Hematopoietic multipotent progenitor cell (in vitro differentiated cells): ENCODE measurements at places on chromosomes 11 and 22.
A peak's percentile ranks its signal among the peaks of the same experiment; 100 is the strongest.

DNA sequence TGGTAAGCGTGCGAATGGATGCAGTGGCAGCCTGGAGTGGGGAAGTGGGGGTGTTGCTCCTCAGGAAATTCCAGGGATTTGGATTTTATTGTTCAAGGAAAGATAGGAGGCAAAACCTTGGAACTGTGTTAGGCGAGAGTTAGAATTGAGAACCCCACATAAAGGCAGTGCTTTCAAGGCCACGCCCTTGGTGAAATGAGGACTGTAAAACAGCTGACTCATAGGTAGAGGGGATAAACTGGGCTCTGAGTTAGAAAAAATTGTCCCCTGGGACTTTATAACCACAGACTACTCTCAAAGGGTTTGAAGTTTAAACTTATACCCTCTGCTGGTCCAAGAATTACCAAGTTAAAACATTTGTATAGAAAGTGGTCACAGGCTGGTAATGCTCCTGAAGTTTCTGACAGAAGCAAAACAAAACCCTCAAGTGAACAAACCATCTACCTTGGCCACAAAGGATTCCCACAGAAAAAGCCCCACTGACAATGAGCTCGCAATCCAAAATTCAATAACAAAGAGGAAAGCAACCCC is 250.3 kb upstream of the TBCEL start:
- DNase-seq = no peak

DNA sequence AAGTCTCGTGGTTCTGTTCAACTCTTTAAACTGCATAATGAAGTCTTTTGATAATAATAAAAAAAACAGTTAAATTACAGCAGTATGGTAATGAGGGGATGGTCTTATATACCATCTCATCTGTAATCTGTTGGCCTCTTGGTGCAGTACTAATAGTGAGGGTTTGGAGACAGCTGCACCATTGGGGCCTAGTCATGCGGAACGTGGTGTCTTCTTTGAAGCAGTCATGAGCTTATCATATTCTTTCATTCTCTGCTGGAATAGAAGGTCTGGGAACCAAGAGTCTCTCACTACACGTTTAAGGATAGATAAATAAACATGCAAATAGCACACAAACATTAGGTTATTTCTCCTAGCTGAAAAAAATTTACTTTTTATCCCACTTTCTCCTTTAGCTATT is 40.9 kb upstream of the OR9Q1 start:
- DNase-seq = no peak

DNA sequence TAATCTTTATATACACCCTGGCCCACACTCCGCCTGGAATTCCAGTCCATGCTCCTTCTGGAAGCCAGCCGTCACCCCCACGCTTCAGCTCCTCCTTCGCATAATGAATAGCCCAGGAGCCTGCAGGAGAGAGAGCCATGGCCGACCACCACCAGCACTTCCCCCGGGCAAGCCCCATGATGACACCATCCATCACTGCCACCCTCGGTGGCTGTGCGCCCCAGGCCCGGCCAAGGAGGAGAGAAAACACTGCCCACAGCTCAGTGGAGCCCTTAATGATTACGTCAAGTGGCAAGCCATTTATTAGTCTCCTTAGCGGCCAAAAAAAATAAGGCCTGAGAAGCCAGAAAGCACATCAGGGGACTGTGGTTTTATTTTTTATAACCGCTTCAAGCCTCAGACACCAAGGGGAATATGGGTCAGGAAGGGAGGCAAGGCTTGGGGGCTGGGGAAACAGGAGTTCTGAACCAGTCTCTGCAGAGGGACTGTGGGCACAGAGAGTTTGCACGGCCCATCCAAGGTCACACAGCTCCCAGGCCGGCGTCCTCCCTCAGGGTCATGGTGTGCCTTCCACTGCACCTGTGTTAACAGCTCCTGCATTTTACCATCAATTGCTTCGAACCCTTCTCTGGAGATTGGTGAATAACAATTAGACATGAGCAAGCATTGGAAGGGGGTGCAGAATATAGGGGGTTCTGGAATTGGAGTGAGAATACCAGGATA is 134.3 kb downstream of the MN1 start:
- DNase-seq = peak; percentile 53

DNA sequence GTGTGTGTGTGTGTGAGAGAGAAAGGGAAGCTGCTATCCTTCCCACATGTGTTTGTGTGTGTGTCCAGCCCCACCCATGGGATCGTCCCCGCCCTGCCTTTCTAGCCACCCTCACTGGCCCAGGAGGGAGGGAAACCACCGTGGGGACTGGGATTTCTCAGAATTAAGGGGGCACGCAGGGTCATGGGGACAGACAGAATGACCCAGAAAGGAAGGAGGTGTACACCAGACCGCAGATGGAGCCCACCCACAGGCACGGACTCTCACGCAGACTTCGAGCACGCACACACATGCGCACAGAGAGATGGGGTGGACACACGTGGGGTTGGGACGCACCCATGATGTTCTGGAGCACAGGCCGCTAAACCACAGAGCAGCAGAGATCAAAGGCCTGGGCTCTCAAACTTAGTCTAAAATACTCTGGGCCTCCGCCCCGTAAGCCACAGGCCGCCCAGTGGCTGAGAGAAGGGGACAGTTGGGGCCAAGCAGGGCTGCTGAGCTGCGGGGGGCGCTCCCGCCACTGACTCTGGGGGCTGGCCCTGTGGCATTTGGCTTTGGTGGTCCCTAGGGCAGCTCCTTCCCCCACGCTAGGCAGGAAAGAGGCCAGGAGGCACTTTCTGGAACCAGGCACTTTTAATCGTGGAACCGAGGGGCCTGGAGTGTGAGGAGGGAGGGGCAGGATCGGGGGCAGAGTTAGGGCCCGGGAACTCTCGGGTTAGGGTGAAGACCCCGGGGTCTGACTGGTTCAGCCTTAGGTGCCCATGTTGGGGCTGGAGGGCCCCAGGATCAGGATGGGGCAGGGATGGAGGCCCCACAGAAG is 1.5 kb downstream of the IFITM5 start:
- DNase-seq = no peak

- no peak for DNase-seq
These were observed 89.1 kb downstream of the LARGE1 start for GRCh38 chr22:33831207-33831606.

GRCh38 chr11:132886335-132886734 is 646.0 kb downstream of the OPCML start:
- no peak for DNase-seq

DNA sequence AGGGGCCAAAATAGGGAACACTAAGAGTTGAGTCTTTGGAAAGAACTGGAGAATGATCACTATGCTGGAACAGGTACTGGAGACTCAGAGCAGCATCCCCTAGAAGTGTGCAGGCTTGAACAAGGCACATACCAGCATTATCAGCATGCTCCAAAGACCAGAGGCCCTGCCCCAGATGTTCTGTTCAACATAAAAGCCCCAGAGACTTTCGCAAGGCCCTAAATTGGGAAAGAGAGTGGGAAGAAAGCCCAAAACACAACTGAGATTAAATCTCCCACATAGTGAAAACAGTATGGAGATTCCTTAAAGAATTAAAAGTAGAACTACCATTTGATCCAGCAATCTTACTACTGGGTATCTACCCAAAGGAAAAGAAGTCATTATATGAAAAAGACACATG is 9.4 kb downstream of the CNGA4 start:
- DNase-seq = no peak

DNA sequence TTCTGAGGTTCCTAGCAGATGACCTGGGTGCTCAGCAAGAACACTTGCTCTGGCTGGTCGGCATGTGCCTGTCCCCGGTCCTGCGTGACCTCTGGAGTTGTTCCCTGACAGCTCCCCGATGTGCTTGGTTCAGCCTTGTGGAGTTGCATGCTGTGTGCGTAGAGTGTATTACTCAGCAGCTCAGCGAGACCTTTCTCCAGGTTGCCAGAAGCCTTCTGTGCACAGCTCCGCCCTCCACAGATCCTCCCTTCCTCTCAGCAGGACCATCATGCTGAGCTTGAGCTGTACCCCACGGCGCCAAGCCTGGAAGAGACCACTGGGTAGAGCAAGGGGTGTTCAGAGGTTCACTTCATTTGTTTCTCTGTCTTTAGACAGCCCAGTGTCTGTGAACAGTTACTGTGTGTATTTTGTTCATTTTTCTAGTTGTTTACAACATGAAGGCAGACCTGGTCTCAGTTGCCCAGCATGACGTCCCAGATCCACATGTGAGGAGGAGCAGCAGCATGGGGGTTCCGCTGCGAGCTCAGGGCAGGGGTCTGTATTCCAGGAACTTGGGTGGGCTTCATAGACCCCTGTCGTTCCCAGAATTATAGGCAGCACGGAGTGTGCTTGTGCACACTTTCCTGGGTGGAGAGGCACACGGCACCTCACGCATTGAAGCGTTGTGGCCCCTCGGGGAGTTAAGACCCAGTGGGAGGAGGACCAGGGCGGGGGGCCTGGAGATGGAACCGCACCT is 148.6 kb downstream of the IGLL1 start:
- DNase-seq = no peak

DNA sequence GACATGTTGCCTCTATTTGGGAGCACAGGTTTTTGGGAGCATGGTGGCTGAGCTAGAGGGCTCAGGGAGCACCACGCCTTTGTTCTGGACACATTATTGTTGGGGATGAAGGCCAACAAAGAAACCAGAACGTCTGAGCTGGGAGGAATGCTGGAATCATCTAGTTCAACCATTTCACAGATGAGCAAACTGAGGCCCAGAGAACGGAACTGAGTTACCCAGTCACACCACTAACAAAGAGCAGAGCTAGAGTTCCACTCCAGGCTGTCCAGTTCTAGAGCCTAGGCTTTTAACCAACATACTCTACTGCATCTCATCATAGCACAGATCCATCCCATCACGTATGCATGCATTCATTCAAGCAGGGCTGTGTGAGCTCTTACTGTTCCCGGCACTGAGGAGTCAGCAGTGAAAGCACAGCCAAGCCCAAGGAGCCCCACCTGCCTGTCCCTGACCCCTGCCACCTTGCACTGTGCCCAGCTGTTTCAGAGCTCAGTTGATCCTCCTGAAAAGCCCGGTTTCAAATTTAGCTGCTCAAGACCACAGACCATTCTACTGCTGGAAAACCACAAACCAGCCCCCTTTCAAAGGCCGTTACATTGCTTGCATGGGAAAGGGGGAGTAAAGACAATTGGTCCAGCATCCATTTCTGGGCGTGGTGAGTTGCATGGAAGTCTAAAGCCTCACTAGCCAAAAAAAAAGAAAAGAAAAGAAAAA is 16.9 kb upstream of the TCF20 start:
- DNase-seq = no peak

DNA sequence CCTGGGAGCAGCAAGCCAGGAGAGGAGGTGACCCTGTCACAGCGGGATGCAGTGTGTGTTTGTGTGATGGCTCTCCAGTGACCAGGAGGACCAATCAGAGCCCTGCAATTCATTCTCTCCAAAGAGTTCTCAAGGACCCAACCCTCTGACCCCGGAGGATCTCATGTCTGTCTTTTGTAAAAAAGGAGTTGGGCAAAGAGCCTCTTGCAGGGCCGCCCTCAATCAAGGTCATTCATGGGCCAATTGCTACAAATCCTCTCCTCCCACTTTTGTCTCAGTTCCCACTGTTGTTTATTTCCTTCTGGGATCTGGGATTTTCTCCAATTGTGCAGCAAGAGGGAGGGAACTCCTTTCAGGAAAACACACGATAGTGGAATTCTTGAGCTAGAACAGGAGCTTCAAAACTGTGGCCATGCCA is 4.0 kb downstream of the TECTA start:
- DNase-seq = no peak

GRCh38 chr22:23714596-23715578 is 24.1 kb downstream of the RGL4 start:
- DNase-seq = peak; percentile 8

- DNase-seq = no peak
These were observed 10.2 kb downstream of the ANKK1 start for GRCh38 chr11:113397821-113398220.

- no peak for DNase-seq
These were observed 85.3 kb upstream of the GAL start for GRCh38 chr11:68598816-68599653.

DNA sequence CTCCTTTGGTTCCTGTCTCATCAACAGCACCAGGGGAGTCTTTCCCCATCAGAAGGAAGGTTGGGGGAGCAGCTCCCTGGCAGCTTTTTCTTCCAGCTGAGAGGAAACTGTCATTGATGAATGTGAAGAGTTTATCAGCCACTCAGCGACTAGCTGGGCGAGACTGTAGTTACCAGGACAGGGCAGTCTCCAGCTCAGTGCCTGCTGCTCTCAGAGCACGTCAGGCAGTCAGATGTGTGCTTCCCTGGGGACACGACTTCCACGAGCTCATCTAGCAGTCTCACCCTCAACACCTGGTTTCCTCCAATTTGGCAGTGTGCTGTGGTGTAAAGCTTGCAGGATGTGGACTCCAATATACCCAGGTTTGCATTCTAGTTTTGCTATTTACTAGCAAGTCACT is 12.5 kb upstream of the C1QTNF4 start:
- DNase-seq = no peak

DNA sequence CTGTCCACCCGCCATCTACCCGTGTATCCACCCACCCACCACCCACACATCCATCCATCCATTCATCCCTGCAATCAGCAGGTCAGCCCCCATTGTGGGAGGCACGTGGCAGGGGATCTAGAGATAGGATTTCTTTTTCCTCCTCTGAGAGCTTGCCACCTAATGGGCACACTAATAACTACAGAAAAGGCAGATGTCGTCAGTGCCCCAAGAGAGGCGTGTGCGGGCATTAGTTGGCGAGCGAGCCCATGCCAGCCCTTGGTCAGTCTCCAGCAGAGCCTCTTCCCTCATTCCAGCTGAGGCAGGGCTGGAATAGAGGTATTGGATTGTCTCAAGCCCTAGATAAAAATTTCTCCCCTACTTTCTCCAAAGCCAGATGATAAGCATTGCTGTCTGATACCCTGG is 9.7 kb downstream of the USP2 start:
- DNase-seq = no peak

- no peak for DNase-seq
These were observed 1.4 kb downstream of the KCNC1 start for GRCh38 chr11:17735818-17736578.

GRCh38 chr11:70601861-70602538 is 203.7 kb downstream of the CTTN start:
- DNase-seq = no peak

DNA sequence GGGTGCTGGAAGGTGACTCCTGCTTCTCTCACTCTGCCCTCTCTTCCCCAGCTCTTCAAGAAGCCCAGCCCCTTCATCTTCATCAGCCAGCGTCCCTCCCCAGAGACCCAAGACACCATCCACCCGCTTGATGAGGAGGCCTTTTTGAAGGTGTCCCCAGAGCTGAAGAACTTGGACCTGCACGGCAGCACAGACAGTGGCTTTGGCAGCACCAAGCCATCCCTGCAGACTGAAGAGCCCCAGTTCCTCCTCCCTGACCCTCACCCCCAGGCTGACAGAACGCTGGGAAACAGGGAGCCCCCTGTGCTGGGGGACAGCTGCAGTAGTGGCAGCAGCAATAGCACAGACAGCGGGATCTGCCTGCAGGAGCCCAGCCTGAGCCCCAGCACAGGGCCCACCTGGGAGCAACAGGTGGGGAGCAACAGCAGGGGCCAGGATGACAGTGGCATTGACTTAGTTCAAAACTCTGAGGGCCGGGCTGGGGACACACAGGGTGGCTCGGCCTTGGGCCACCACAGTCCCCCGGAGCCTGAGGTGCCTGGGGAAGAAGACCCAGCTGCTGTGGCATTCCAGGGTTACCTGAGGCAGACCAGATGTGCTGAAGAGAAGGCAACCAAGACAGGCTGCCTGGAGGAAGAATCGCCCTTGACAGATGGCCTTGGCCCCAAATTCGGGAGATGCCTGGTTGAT is 12.6 kb downstream of the IL10RA start:
- DNase-seq = no peak

GRCh38 chr11:32840587-32840986 is 10.9 kb downstream of the PRRG4 start:
- no peak for DNase-seq

- peak; percentile 93 for DNase-seq
These were observed at the start of gene SMTN for GRCh38 chr22:31080848-31081649. Gene SMTN, plus strand, starts transcription at chr22:31081318. Its CDS starts 1,941 bp downstream, at chr22:31083259.

GRCh38 chr22:49453771-49454170 is 373.9 kb downstream of the BRD1 start:
- no peak for DNase-seq
